ENCODE measurements at places on chromosomes 2 and 18.

- no peak for DNase-seq
These were observed 404.8 kb downstream of the MBD2 start for GRCh38 chr18:53819671-53820070.

DNA sequence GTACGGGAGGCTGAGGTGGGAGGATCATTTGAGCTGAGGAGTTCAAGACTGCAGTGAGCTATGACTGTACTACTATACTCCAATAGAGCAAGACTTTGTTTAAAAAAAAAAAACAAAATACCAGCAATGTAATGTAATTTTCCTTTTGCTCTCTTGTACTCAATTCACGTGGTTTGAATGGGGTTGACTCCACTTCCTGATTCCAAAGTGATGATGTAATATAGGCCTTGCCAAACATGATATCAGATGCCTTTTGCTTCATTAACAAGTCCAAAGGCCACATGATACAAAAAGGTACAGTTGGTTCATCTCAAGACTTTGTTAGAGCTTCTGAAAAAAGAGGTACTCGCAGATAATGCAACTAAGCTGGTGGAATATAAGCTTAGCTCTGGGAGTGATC is 321.8 kb downstream of the ZEB2 start:
- no peak for DNase-seq

DNA sequence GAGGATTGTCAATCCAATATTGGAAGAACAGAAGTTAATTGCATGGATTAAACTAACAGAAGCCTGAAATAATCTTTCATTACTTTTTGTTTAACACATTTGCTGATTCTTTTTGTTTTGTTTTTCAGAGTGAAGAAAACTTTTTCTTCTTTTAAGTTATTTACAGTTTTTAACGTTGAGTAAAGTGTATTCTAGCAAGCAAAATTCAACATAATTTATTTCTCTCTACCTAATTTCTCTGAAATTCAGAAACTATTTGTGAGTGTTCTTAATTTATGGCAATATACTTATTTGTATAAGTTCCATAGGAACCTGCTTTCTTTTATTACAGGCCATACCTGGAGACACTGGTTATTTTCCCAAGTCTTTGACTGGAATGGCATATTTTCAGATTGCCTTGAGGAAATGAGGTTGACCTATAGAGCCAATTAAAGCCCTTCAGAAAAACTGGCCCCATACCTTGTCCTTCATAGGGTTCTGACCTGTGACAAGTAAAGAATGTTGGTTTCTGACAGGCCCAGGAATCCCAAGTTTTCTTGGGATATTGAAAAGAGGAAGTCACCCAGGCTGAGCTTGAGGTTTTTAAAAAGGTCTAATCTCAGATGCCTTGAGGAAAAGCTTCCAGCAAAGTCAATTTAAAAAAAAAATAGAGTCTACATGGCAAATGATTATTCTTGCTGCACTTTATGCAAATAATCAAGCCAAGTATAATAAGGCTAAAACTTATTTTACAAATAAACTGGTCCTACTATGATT is 26.8 kb upstream of the LIPG start:
- DNase-seq, result no peak

DNA sequence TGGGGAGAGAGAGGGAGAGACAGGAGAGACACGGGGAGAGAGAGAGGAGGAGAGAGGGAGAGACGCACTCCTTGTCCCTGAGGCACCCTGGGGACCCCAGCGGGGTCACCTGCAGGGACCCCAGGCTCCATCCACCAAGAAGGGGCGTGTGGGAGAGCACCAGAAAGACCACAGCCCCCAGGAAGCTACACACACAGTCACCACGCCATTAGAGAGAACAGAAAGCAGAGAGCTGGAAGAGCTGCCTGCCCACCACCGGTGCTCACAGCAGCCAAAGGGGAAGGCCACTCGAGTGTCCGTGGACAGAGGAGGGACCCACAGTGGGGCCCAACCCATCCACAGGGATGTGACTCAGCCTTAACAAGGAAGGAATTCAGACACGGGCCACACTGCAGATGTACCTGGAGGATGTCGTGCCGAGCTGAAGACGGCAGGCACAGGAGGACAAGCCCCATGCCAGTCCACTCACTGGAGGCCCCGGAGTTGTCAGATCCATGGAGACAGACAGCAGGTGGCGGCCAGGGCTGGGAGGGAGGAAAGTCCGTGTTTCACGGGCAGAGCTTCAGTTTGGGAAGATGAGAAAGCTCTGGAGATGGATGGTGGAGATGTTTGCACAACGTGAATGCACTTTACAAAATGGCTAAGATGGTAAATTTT is 11.5 kb upstream of the NFATC1 start:
- DNase-seq, result no peak

GRCh38 chr2:41937464-41937906 is 110.3 kb upstream of the PKDCC start:
- peak; percentile 62 for DNase-seq

DNA sequence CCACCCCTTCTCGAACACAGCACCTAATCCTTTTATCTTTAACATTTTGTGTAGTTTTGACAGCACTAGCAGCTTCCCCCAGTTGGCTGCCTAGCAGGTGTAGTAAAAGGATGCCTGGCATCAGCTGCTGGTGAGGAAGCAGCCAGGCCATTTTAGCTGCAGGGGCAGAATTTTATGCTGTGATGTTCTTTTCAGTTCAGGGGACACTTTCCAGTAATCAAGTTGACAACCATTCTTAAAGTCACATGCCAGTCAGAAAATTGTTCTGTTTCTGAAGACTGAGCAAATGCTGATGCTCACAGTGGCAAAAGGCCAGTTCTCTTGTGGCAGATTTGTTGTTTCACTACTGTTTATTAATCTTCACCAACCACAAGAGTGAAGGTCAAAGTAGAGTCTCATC is 570.8 kb downstream of the CCDC85A start:
- DNase-seq, result no peak

- DNase-seq, result no peak
These were observed 87.4 kb downstream of the EML4 start for GRCh38 chr2:42256505-42256904.

DNA sequence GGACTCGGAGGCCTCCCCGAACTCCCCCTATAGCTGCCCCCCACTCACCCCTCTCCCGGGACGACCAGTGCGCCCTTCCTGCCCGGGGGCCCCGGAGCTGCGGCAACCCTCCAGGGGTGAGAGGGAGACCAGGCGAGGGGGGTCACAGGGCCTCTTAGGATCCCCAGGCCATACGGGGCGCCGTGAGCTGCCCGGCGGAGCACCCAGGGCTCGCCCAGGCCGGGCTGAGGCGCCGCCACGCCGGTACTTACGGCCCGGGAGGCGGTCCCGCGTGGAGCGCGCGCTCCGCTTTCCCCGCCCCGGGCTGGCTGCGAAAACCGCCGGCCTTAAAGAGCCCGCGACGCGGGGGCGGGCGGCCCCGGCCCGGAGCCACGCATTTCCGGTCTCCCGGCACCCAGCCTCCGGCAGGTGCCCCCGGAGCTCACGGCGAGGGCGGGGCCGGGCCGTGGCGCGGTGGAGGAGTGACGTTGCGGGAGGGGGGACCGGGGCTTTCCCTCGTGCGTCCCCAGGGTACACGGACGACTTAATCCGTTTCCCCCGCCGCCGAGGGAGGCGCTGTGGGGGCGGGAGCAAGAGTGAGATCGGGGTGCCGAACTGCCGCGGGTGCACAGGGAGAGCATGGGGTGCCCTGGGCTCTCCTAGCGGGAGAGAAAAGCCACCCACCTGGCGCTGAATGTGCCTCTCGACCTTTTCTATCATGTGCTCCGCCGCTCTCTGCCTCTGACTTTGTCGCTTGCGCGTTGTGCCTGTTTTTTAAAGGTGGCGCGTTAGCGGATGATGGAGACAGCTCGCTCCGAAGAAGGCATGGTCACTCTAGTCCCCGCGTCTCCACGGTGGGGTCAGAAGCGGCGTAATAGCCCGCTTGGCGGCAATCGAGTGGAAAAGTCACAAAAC is at the start of gene METTL21A:
METTL21A (minus strand) TSS at position 381 of the 894 bp plus-strand sequence. CDS start 1,019 bp downstream, outside the sequence.
- DNase-seq, result peak; percentile 91
